H4 (cell line): ENCODE measurements at places on chromosomes 5 and 9.

DNA sequence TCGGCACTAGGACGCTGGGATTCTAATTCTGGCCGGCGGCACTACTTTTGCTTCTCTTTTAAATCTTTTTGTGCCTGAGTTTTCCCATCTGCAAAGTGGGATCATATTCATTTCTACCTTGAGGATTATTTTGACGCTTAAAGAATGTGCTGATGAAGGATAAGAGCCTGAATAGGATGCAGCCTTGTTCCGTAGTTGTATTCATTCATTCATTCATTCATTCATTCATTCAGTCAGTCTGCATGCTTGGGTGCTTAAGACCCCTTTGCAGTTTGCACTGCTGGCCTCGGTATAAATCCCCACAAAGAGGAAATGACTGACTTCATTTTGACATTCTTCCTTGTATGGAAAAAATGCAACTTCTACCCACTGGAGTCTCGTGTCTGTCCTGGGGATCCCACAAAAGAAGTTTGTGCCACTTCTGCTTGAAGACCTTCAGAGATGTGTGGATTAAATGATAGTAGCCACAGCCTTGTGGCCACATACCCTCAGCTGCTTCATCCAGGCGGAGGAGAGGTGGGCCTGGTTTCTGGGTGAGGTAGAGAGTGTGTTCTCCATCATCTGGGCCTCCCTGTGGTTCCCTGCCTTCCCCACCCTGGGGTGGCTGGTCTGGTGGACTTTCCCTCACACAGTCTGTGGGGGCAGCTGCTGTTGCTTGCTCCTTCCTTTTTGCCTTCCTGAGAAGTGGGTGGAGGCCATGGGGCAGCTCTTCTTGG is 62.6 kb downstream of the PPARGC1B start:
- no peak for DNase-seq

DNA sequence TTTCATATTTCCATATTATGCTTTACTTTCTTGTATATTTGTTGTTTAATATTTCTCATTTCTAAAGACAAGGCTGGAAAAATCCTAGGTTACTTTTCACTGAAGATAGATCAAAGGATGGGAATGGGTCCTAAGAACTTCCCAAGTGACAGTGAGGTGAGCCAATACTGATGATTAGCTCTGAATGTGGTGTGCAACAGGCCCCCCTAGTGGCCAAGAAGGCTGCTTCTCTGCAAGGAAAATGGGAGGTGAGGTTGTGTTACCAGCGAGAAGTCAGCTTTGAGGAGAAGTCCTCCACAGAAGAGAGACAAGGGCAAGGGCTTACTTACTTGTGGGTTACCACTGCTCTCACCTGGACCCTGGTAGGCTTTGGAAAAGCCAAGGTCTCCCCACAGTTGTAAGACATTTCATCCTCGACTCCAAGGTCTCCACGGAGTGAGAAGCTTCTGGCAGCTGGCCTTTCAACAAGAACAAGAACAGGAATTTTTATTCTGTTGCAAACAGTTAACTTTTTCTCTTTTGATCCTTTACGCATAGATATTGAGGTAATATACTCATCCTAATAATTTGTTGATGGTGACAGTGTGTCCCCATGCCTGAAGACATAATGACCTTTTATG is 69.9 kb downstream of the MAMDC2 start:
- DNase-seq: peak; percentile 64

- no peak for DNase-seq
Observed at GRCh38 chr9:15163931-15164330, 143.1 kb downstream of the TTC39B start.

- DNase-seq: no peak
Observed at GRCh38 chr5:114858665-114859437, 310.9 kb downstream of the TRIM36 start.

- DNase-seq: no peak
Observed at GRCh38 chr5:84696651-84697050, 312.0 kb upstream of the EDIL3 start.

DNA sequence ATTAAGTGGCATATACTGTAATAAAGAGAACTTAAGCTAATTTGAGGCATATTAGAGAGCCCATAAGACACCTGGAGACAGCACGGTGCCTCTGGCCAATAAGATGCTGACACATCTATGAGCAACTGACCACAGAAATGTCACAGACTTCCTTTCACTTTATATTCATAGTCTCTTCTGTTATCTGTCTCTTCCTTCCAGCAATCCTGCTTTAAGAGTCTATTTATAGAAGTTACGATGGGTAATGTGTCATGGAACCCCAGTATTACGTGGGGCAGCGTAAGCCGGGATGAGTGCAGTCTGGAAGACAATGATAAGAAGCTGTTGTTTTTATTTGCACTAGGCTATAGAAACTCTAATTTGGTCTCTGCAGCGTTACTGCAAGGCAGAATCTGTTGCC is 136.8 kb downstream of the CFAP90 start:
- no peak for DNase-seq

- DNase-seq: no peak
Observed at GRCh38 chr9:14158916-14159315, 155.0 kb downstream of the NFIB start.

GRCh38 chr5:145739843-145740242 is 95.3 kb downstream of the PRELID2 start:
- DNase-seq: no peak

DNA sequence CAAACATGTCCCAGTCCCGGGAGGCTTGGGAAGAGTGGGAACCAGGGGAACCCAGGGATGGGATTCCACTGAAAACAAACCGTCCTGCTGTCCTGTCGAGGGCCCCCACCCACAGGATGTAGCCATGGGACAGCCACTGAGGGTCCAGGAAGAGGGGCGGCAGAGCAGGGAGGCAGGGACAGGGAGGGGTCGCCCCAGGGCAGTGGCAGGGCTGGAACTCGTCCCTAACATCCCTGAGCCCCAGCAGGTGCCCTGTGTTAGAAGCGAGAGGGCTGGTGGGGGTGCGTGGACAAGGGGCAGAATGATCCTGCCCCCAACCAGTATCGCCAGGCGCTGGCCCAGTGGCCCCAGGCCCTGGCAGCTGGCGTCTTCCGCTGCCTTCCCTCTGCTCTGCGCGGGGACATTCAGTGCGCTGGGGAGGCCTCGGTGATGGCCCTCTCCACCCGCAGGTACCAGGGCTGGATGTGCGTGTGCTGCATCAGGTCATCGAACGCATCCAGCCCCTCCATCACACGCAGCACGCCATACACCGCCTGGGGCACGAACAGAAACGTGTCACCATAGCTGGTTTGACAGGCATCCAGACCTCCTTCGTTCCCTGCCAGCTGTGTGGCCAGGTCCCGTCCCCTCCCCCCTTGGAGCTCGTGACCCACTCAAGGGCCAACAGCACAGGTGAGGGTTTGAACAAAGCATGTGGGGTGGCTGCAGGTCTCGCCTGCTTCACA is 6.6 kb downstream of the PTGES2 start:
- DNase-seq: no peak

- DNase-seq: no peak
Observed at GRCh38 chr5:67416133-67416937, 219.7 kb upstream of the CD180 start.

DNA sequence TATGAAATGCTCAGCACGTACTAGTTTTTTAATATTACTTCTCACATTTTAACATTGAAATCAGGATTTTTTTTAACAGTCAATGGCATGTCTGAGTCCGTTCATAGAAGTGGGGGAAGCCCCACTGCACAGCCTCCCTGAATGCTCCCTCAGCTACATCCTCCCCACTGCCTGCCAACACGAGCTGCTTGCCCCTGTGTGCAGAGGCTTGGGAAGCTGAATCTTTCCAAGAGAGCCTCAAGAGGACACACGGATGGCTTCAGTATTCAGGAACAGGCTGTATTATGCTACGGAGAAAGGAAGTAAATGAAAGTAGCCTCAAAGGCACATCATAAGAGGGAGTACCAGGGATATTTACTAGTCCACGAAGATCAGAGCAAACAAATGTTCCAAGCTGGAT is 248.7 kb downstream of the SPOCK1 start:
- DNase-seq: no peak

DNA sequence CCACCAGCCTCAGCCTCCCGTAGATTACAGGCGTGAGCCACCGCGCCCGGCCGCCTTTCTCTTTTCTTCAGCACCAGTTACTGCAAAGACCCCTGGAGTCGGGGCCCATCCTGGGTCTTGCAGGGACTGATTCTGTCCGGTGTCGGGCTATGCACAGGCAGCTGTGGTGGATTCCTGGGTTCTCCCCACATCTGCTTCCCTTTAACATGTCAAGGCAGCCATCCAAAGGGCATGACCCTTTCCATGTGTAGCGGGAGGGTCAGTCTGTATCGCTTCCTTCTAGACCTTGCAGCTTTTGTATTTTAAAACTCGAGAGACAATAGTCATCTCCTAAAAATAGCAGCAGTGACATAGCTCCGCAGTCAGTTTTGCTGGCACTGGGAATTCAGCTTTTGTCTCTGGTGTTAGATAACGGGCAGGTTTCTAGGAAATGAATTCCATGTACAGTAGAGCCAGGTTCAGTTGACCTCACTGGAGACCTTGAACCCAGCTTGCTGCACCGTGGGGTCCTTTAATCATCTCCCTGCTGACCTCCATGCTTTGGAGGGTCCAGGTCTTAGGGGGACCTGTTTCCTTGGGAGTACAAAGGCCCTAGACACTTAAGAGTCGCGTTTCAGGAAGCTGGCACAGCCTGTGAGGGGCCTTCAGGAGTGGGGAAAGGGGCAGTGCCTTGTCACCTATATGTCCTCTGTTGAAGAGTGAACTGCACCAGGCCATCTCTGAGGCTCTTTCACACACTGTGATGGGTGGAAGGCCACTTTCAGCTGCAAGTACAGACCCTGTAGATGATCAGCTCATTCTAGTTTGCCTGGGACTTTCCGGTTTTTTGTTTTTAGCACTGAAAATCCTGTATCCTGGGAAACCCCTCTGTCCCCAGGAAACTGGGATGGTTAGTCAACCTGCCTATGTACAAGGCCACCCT is 13.8 kb downstream of the ANKRD33B start:
- DNase-seq: no peak

DNA sequence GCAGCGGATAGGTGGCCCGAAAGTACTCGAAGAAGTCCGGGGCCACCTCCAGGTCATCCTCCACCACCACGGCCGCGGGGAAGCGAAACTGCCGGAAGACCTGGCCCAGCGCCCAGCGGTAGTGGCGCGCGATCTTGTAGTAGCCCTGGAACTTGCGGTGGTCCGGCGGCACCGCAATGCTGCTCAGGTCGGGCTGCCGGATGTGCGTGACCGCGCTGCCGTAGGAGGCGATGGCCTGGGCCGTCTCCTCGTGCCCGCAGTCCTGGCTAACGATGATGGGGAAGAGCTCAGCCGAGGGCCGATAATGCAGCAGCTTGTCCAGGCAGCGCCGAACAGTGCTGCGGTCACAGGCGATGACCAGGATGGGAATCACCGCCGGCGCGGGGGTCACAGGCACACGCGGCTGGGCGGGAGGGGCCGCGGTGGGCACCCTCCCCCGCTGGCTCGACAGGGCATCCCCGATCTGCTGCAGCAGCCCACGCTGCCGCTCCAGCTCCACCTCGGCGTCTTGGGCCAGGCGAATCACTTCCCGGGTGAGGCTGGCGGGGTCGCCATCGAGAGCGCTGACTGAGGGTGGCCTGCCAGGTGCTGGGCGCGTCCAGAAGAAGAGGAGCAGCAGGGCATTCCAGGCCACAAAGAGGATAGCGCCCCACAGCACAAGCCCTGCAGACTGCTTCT is 10.2 kb downstream of the MGAT1 start:
- no peak for DNase-seq

DNA sequence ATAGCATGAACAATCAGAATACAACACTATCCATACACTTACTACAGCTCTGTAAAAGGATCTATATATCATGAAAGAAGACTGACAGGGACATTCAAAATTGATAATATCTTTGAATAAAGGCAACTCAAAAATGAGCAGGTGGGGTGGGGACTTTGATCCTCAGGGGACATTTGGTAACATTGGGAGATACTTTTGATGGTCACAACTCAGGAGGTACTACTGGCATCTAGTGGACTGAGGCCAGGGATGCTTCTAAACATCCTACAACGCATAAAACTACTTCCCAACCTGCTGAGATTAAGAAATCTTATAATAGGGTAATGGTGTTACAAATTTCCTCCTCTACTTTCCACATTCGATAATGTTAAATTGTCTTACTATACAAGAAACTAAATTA is 243.9 kb downstream of the ARL15 start:
- no peak for DNase-seq

GRCh38 chr9:117744856-117745389 is 40.7 kb downstream of the TLR4 start:
- DNase-seq: no peak

GRCh38 chr5:179771311-179771895 is 22.4 kb upstream of the LTC4S start:
- no peak for DNase-seq

- peak; percentile 77 for DNase-seq
Observed at GRCh38 chr5:132065351-132065937, 5.0 kb downstream of the IL3 start.

DNA sequence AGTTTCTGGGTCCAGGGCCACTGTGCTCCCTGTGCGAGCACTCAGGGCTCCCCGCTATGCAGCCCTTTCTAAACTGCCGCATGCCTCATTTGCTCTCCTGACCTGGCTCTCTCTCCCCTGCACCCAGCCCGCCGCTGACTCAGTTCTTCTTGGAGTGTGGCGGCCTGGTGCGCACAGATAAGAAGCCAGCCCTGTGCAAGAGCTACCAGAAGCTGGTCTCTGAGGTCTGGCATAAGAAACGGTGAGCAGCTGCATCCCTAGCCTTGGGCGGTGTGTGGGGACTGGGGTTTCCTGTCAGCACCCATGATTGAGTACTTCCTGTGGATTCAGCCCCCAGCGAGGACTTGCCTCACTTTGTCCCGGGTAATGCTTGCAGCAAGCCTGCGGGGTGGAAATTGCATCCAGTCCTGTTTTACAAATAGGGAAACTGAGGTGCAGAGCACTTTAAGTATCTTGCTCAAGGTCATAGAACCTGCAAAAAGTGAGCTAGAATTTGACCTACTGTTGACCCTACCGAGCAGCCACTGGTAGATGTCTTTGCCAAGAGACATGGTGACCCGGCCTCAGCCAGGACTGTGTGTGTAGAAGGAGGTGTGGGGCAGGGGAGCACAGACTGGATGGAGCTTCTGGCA is 27.9 kb downstream of the USP20 start:
- DNase-seq: peak; percentile 48

DNA sequence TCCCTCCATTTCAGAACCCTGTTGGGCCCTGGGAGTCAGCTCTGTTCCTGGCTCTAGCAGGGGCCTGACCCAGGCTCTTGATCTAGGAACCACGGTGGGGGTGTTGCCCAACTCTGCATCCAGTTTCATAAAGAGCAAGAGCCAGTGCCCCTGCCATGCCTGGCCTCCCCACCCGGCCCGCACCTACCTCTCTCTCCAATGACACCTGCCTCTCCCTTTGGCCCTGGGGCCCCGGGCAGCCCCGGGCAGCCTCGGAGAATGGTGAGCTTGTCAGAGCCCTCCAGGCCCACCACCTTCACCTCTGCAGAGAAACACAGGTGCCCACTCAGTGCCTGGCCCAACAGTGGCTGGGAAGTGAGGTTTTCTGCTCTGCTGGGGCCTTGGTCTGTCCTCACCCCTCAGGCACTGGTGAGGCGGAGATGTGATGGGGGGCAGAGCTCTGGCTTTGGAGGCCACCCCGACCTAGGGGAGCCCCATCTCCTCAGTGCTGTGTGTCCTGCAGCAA is 1.5 kb downstream of the FCN1 start:
- DNase-seq: no peak

- DNase-seq: no peak
Observed at GRCh38 chr9:132609184-132609583, 26.8 kb downstream of the BARHL1 start.

- DNase-seq: no peak
Observed at GRCh38 chr5:31478901-31479300, 53.0 kb downstream of the DROSHA start.
